ENCODE measurements at places on chromosomes 3 and 15. TPM values are rescaled to one million over a fixed set of nuclear protein-coding genes. Genes with fewer than 3 reads are reported as not detected.

GRCh38 chr3:178623666-178624255, 87.5 kb downstream of the KCNMB2 start:
- DNase-seq: no peak

GRCh38 chr3:155554777-155555451, 190.0 kb downstream of the PLCH1 start:
- peak; percentile 64 for DNase-seq

GRCh38 chr15:69713726-69714559, 261.3 kb downstream of the RPLP1 start:
- DNase-seq: peak; percentile 95

DNA sequence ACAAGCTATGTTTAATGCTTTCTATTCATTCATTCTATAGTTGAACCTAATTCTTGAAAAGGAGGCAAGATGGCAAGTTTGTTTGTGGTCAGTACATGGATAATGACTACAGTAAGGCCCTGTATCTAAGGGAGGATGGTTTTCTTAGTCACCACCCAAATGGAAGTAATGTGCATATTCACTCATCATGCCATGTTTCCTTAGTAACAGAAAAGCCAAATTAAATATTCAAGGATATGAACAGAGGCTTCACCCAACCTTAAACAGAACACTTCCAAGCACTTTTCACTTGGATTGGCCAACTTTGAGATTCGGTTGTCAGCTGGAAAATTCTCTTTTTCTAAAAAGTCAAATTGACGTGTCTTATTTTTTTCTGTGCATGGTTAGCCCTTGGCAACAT, 805.3 kb upstream of the LMCD1 start:
- DNase-seq: no peak

Gene PLA2G4B
- 7.7 TPM for total RNA-seq

GRCh38 chr3:60399861-60400845, 851.1 kb downstream of the FHIT start:
- DNase-seq: no peak

DNA sequence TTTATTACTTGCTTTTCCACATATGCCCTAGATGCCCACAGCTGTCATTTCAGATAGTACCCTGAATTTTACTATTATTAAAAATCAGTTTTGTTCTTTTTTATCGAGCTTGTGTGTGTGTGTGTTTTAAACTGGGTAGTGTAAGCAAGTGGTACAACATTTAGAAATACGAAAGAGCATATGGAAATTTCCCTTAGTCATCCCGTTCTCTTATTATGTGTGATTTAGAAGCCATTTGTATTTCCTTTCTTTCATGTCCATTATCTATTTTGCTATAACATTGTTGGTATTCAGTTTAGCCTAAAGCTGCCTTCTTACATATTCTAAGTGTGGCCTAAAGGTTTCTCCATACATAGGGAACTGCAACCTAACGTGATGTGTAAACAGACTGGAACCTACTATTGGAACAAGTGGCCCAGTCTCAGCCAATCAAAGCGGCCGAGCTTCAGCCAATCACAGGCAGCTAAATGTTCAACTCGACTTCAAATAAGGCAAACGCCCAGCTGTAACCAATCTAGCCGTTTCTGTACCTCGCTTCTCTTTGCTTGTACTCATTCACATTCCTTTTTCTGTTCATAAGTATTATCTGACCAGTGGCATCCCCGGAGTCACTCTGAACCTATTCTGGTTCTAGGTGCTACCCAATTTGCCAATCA, 14.7 kb upstream of the SYN2 start:
- no peak for DNase-seq

Gene TLR9
- 0.64 TPM for total RNA-seq

Gene RAD51
- 73.0 TPM for total RNA-seq

DNA sequence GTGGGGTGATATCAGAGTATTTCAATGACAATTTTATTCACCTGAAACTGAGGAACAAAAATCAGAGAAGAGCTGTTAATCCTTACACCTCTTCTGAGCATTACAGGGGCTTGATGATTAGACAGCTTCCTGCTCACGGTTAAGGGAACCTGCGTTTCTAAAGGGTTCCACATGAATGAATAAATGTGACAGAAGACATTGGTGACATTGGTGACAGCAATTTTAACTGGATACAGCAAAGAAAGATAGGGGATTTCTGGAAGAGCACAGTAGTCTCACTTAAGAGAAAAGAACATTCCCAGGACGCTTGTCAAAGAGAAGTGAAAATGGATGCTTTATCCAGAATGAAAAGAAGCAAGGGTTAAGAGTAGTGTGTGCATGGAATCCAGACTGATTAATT, 235.9 kb upstream of the CNTN3 start:
- no peak for DNase-seq

DNA sequence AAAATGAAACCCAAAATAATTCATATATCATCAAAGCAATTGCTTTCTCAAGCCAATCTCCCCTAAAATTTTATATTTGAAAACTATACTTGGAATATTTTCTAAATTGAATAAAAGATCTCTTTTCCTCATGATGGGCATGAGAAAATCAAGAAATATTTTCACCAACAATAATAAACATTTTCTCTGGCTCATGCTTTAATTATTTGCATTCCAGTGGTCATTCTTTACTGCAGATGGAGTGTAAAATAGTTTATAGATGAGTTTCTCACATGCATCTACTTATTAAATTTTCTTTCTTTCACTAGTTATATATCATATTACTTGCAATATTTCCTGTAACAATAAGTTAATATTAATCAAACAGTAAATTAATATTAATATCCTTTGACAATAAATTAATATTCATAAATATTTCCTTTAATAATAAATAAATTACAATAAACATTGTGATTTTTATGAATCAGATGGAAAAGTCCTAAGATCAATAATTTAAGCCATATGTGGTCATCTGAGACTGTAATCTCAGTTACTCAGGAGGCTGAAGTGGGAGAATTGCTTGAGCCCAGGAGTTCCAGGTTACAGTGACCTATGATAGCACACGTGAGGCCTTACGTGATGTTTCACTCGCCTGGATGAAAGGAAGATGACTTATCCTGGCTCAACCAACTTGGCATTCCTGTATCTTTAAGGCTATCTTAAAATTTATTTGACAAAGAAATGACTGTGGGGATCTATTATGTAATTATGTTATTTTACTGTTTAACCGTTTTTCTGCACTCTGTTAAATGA, 958.8 kb downstream of the ZPLD1 start:
- DNase-seq: no peak

DNA sequence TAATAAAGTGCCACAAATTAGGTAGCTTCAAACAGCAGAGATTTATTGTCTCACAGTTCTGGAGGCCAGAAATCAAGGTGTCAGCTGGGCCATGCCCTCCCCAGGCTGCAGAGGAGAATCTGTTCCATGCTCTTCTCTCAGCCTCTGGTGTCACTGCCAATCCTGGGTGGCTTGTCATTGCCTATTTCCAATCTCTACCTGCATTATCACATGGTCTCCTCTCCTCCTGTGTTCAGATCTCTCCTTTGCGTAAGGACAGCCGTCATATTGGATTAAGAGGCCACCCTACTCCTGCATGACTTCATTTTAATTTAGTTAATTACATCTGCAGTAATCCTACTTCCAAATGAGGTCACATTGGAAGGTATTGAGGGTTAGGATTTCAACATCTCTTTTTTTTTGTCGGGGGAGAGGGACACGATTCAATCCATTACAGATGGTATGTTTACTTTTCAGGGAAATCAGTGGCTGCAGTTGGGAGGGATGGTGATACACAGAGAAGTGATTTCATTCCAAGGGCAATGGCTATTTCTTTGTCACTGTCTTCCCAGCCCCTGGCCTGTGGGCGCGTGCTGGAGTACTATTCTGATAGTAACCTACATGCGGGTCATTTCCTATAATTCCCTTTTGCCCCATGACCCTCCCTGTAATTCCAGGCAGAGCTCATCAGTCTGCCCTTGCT, 169.4 kb downstream of the MINAR1 start:
- DNase-seq: no peak

Gene C3orf18
- total RNA-seq: 17.8 TPM

Gene C3orf80
- total RNA-seq: 0.15 TPM

Gene RHOV
- not detected for total RNA-seq

- no peak for DNase-seq
Measured at GRCh38 chr3:71510510-71510909, 73.0 kb downstream of the FOXP1 start.

Gene CMTM8
- 4.0 TPM for total RNA-seq

Gene ZNF80
- 5.5 TPM for total RNA-seq

DNA sequence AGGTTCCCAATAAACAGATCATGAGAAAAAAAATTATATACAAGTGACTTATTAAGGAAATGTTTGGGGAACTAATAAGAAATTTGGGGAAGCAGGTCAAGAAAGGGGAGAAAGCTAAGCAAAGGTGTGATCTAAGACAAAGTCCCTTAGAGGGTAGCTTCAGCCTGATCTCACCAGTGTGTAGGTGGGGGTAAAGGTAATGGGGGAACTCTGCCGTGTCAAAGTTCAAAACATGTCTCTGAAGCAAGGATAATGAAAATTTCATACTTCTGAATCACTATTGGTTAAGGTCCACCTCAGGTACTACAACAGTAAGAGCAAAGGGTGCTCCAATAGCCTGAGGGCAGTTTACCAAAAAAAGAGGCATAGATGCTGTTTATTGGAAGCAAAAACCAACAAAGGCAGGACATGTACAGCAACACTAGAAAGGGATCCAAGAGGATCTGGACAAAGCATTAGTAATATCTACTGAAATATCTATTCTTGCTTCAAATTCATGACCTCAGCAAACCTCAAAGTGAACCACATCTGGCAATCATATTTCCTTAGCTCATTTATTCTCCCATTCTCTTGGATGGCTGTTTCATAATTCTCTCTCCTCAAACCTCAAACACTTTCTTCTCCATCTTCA, 6.9 kb downstream of the ACAD11 start:
- no peak for DNase-seq

DNA sequence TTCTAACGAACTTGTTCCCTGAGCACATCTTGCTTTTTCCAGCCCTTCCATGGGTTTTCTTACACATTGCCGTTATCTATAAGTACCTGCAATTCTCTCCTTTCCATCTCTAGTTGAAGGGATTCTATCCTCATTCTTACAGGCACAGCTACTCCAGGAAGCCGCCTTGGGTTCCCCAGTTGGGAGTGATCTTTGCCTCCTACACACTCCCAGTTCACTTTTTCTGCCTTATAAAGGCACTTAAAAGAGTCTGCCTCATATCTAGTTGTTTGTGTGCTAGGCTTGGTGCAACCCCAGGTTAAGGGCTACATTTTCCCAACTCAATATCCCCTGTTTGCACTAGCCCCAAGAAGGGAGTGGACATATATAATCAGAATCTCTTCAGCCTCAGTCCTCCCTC, 44.0 kb upstream of the IREB2 start:
- DNase-seq: no peak

- no peak for DNase-seq
Measured at GRCh38 chr15:60969658-60970057, 259.4 kb downstream of the RORA start.

- DNase-seq: no peak
Measured at GRCh38 chr3:122067214-122067550, 12.0 kb downstream of the CD86 start.

GRCh38 chr3:27840807-27841594, 118.9 kb upstream of the EOMES start:
- no peak for DNase-seq

Gene RASSF1
- total RNA-seq: 205 TPM
